ENCODE measurements at places on chromosomes 2 and 18.
A peak's percentile ranks its signal among the peaks of the same experiment; 100 is the strongest.

DNA sequence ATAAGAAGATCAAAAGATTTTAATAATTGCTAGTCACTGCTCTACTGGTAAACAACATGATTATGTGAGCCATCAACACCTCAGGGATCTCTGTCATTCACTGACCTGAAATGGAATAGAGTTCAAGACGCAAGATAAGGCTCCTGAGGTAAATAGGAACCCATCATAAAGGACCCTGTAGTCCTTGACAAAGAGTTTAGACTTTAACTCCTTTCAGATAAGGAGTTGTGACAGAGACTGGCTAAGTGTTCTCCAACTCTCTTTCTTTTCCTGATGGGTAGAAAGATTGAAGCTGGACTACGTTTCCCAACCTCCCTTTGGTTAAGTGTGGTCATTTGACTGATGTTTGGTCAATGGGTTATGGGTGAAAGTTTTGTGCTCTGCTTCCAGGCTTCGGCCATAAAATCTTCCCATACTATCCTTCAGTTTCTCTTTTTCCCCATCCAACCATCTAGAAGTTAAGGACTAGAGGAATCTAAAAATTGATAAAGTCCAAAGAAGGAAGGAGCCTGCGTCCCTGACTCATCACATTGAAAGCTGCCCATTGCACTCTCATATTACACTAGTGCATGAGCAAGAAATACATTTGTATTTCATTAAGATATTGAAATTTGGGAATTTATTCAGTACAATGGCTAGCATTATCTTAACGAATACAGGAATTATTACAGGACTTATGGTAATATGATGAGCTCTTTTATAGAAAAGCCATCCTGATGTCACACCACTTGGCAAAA is 293.7 kb upstream of the ACVR2A start:
- no peak for DNase-seq

GRCh38 chr2:37026050-37026449 is 58.1 kb downstream of the HEATR5B start:
- peak; percentile 7 for DNase-seq

- no peak for DNase-seq
These were observed 9.9 kb downstream of the NDUFS1 start for GRCh38 chr2:206149330-206149729.

DNA sequence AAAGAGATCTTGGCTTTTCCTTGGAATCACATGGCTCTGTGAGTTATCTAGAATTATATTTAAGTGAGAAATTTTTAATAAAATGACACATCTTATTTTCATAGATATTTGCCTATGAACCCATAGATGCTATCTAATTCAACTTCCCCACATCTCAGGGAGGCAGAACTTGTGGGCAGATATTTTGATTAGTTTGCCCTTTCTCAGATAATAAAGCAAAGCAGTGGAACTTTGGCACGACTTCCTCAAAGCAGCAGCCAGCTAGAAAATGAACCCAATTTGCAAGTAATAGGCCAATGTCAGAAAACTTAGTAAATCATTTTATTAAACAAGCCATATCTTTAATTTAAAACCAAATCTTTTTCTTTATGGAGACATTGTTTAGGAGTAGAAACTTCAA is 32.7 kb downstream of the RAB27B start:
- no peak for DNase-seq

DNA sequence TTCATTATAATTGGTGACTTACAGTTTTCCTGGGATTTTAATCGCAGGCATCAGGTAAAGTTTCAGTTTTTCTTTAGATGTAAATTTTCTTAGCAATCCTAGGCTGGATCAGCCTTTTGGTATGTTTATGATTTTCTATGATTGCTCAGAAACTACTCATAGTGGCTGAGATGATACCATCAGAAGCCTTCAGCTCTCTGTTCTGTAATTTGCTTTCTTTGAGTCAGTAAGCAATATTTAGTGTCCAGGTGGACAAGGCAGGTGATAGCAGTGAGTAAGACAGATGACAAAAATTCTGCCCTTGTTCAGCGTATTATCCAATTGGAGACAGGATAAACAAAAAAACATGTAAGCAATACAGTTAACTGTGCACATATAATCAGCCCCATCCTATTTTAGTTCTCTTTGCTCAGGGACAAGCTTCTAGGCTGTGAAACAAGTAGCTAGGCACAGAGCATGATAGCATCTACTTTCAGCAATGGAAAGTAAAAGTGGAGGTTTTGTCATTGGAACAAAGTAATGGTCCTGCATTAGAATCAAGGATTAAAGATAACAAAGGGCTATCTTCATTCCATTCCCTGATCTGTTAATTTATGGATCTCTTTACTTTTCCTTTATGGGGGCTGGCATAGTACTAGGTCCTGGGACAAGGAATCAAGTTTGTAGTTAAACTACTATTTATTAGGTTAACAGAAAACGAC is 100.8 kb downstream of the EPC2 start:
- DNase-seq: no peak

DNA sequence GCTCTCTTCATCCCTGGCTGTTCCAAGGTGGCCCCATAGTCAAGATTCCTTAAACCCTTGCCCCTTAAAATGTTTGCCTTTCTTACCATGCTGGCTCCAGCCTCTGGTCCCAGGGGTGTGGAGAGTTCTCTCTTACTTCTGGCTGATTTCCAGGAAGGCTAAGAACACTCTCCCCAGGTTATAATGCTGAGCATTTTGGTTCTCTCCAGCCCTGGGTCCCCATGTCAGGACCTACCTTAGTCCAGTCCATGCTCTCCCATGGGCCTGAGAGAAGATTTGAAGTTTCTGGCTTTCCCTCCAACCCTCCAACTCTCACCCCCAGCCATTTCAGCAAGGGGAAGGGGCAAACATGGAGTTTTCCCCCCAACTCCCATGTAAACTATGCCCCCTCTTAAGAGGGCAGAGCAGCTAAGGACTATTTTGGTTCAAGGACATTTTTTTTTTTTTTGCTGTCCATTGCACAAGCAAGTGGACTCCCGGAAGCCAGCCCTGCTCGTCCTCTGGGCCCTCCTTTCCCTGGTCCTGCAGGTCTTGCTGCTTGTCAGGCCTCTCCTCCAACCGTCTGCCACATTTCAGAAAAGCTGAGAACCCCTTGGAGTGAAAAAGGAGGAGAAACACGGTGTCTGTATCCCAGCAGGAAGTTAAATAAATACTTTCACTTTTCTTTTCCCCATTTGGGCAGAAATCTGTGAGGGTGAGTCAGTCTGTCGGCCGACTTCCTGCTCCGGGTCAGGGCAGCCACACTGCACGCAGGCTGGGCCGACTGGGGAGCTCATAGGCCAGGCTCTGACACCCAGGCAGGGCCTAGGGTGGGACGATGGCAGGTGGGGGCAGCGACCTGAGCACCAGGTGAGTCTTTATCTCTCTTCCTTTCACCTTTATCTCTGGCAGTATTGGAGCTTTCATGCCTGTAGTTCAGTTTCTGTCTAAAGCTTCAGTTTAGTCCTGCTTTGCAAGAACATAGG is at the start of gene SP140L:
Gene SP140L, plus strand, starts transcription at position 741 of the 965 bp plus-strand sequence. Its CDS starts 77 bp downstream, at position 818.
- no peak for DNase-seq

DNA sequence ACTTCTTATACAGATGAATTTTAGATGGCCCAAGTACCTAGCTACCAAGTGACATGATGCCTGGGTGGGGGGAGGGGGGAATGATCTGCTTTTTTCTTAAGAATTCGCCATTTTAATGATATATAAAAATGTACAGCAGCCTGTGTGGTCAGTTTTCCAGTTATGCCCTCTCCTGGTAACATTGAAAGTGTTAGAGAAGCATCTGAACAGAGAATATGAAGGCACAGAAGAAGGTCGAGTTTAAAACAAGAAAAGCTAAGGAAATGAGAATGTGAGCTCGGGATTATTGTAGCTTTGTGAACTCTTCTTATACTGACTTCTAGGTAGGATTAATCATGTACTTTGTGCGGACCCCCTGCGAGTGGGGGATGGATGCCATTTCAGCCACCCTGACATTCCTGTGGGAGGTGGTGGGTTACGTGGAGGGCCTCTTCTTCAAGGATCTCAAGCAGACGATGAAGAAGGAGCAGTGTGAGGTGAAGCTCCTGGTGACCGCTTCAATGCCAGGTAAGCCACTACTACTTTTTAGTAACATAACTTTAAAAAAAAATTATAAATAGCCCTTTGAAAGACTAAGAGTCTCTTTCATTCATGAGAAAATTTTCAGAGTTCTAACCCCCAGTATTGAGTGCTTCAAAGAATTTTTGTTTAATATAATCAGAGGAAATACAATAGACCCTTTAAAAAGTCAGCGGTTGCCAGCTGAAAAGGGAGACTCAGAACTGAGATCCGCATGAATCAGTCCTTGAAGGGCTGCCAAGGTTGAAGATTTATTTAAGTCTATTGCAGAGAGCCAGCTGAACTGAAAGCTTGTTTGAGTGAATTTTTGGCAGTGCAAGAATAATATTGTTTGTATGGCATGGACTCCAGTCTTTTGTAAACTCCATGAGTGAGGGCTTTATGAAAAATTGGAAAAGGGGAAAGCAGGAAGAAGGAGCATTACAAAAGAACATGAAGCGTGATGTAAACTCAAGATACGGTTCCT is 68.6 kb upstream of the RPE start:
- no peak for DNase-seq

DNA sequence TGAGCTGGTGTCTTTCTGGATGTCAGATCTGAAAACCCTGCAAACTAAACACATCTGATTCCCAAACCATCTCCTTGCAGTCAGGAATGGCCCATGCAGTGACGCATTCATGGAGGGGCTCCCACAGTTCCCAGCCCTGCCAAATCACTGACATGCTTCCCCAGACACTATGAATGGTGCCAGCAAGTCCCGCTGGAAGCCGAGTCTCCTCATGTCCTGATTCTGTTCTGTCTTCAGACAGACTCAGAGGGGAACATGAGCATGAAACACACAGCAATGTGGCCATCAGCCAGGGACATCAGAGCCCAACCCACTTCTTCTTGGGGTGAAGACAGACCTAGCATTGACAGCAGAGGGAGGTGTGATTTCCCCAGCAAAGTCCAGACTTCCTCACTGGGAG is 83.7 kb downstream of the TTC32 start:
- no peak for DNase-seq

GRCh38 chr18:63099091-63099840 is 220.3 kb downstream of the BCL2 start:
- no peak for DNase-seq

GRCh38 chr2:216974321-216975302 is 114.7 kb upstream of the TNP1 start:
- DNase-seq: no peak

DNA sequence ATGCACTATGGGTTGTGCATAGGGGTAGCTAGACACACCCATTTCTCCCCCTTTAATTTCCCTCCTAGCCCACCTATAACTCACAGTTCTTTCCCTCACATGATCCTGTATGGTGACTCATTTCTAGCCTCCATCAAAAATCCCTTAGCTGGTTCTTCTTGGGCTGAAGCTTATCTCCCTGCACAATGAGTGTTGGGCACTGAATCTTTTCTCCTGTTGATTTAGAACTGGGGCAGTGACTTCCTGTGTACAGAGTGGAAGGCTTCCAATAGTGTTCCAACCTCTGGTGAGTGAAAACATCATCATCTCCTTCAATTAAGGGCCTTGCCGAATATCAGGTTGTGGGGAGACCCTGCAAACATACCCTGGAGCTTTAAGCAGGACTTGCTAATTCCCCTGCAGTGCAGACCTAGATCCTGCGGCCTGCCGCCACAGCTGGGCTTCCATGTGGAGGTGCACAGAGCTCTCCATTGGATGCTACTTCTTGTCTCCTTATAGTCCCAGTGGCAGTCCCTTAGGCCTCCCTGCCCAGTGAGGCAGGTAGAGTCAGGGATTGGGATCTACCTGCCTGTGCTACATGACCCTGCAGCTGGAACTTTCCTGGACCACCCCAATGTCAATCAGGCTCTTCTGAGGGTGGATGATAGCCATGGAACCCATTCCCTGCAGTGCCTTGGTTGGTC is 121.8 kb downstream of the PLB1 start:
- no peak for DNase-seq

DNA sequence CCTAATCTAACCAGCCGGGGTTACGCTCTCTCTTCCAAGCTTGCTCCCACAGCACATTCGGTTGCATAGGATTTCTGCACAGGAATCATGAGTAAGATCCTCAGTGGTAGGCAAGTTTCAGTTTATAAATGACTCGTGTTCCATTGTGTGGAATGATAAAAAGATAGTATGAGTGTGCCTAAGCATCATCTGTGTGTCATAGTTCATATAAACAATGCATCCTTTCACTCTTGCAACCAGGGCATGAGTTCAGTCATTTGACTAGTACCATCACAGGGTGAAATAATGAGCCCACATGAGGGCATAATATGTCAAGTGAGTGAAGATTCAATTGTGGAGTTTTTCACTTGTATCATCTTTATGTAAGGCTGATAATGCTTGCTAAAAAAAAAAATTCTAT is 417.1 kb upstream of the CDH2 start:
- no peak for DNase-seq

All from NCI-H510A (cell line).